A375 (cell line): ENCODE measurements at places on chromosomes 2 and 18. TPM values are rescaled to one million over a fixed set of nuclear protein-coding genes. Genes with fewer than 3 reads are reported as not detected.

The PLEK gene
- not detected in 2 replicates for total RNA-seq

The ST6GAL2 gene
- not detected in 2 replicates for total RNA-seq

The ASXL3 gene
- total RNA-seq, result not detected in 2 replicates

The CDKL4 gene
- total RNA-seq, result 0.19 TPM in 1 of 2 replicates, not detected in the other

The LYG2 gene
- total RNA-seq, result 0.72 TPM in 1 of 2 replicates, not detected in the other

The SRD5A2 gene
- total RNA-seq, result not detected in 2 replicates

The STON1 gene
- 1.3 and 1.7 TPM in 2 replicates for total RNA-seq
